CD4-positive, alpha-beta T cell treated with Interleukin-1 beta for 1 hour (primary cell): ENCODE measurements at places on chromosomes 1 and 21.

DNA sequence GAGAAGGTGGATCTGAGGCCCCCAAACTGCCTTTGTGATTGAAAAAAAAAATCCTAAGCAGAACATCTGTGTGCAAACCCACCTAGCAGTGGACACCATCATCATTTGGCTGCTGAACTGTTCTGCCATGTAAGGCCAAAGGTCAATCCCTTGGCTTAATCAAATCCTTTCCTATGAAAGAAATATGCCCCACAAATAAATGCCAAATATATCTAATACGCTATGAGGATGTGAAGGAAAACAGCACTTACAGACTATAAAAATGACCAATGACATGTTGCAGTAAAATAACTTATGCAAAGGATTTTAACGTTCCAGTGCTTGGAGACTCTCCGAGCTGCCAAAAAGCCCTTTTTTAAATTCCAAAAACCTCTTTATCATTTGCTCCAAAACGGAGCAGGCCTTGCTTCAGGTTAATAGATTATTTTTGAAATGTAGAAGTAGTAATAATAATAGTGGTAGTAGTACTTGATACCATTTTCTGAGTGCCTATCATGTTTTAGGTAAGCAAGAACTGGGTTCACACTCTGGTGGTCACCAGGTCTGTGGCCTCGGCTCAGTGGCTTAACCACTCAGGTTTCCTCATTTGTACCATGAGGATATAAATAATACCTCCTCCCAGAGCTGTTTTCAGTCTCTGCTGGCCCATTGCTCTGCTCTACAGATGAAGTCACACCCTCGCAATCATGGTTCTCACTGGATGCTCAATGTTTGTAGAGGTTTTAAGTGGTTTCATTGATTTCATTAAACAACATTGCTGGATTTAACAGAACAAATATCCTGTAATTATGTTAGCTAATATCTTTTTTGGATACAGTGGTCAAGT is 47.9 kb upstream of the EDEM3 start:
- no peak for DNase-seq

DNA sequence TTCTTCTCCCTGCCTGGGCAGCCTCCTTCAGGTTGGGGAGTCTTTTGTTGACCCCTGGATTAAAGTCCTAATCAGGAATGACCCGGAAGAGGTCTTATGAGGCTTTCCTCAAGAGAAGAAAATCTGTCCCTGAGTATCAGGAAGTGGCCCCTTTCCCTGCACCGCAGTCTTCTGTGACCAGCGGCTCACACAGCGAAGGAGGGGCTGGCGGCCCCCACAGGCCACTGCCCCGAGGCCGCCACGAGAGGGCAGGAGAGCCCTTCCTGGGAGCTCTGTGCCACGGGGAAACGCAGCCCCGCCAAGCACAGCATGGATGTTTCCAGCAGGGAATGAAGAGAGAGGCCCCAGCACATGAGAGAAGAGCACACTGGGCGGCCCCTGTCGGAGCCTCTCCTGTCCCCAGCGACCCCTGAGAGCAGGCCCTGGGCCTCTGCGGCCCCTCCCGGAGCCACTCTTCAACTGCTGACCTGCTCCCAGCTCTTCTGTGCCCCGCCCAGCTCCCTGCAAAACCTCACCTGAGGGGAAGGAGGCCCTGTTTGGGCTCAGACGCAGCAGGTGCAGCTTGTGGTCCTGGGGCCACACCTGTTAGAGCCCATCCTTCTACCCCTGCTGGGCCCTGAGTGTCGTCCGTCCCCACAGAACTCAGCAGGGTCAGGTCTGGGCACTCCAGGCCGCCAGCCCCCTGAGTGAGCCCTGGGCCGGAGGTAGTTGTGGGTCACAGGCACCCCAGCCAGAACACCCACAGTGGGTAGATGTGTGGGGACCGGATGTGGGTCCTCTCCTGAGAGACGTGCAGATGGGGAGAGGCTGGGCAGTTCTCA is 4.9 kb upstream of the POFUT2 start:
- peak; percentile 79 for DNase-seq

- DNase-seq: no peak
These were observed 150.0 kb downstream of the NOS1AP start for GRCh38 chr1:162219461-162219860.

DNA sequence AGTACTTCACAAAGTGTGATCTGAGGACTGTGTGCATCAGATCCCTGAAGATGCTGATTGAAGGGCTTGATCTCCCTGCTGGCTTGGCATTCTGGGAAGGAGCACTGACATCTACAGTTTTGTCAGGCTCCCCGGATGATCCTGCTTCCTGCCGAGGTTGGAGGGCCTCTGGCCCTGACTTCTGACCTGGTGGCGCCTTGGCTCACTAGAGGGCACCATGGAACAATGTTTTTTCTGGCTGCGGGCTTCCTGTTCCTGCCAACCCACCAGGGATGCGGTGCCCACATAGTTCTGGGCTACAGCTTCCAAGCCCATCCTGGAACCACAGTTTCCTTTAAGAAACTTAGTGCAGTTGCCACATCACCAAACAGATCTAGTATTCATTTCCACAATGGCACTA is 38.8 kb upstream of the RASAL2 start:
- DNase-seq: no peak

GRCh38 chr1:37851262-37851661 is 8.1 kb downstream of the MTF1 start:
- DNase-seq: no peak

- no peak for DNase-seq
These were observed 62.9 kb downstream of the ADAMTS1 start for GRCh38 chr21:26782331-26782730.

GRCh38 chr1:54836594-54836993 is 35.5 kb upstream of the TTC22 start:
- no peak for DNase-seq

GRCh38 chr21:26782747-26783146 is 62.5 kb downstream of the ADAMTS1 start:
- no peak for DNase-seq

DNA sequence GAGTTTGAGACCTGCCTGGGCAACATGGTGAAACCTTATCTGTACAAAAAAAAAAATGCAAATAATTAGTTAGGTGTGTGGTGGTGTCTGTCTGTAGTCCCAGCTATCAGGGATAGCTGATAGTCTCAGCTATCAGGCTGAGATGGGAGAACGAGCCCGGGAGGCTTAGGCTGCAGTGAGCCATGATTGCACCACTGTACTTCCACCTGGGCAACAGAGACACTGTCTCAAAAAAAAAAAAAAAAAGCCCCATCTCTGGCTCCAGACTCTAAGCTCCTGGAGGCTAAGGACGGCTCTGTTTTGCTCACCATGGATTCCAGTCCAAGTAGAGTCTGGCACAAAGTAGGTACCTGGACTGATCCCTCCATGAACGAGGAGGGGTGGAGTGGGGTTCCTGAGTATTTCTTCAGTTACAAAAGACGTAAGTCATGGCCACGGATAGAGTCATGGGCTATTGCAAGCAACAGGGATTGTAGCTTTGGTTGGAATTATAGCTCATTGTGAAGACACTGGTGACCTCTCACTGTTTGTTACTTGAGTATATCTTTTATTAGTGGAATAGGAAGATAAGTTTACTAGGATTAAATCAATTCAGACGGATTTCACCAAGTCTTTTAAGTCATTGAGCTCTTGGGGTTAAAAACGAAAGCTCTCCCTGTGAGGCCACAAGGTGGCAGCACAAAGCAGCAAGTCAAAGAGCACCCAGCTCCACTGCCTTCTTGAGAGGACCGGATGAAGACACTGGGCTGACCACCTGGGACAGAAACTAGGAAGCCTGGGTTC is 35.6 kb upstream of the TMEM61 start:
- peak; percentile 69 for DNase-seq

GRCh38 chr1:39676948-39677548 is 5.1 kb upstream of the NT5C1A start:
- DNase-seq: no peak

DNA sequence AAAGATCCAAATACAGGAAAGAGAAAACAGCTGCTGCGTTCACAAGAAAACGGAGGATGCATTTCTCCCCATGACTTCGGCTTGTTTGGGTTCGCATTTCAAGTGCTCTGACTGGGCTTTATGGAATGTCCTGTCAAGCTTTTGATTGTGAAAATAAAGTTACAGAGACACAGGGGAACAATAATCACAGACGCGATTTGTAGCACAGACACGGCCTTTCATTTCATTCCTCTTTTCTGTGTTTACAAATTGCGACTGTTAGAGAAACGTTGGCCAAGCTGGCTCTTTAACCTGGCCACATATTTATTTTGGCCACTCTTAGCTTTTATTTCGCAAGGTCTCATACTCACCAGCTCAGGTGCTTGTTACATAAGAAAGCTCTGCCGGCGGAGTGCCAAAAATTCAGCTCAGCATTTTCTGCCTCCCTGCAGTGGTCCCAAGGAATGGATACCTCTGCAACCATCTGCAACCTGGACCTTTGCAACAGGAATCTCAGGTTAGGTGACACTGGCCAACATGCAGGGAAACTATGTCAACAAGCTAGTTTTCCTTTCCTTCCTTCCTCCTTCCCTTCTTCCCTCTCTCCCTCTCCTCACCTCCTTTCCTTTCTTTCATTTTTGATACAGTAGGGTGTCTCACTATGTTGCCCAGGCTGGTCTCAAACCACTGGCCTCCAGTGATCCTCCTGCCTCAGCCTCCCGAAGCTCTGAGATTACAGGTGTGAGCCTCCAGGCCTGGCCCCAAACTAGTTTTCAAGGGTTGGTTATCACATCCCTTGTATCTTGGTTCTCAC is 58.2 kb upstream of the SLC45A1 start:
- DNase-seq: no peak

DNA sequence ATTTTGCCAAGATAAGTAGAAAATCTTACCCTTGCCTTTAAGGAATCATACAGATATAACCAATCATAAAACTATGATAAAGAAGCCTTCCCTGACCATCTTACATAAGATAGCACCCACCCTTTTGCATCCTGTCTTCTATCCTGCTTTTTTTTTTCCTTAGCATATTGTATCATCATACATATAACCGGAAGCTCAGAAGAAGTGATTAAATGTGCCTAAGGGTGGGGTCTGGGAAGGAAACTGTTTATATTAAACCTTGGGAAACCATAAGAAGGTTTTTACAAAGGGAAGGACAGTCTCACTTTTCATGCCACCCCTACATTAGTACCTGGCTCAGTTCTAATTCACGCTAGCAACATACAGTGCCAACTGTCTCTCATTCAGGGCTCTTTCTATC is 66.8 kb downstream of the LUZP1 start:
- DNase-seq: no peak

DNA sequence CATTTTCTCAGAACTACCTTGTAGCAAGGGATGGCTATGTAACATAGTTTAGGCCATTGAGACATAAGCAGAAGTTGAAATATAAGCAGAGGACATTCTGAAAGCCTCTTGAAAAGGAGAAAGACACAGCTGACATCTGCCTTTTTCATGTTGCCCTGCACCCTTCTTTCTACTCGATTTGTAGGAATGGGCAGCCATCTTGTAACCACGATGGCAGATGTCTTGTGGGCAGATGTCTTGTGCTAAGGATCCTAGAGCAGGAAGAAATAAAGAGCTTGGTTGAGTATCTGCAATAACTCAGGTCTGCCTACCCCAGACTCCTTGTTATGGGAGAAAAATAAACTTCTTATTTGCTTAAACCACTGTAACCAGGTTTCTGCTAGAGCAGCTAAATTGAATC is 351.0 kb downstream of the PDE4B start:
- DNase-seq: no peak

- no peak for DNase-seq
These were observed 2.1 kb upstream of the MACO1 start for GRCh38 chr1:25428475-25429166.

GRCh38 chr1:43708002-43708410 is 670 bp downstream of the ST3GAL3 start:
- no peak for DNase-seq

- peak; percentile 37 for DNase-seq
These were observed 120.6 kb downstream of the SPSB1 start for GRCh38 chr1:9413071-9413876.

DNA sequence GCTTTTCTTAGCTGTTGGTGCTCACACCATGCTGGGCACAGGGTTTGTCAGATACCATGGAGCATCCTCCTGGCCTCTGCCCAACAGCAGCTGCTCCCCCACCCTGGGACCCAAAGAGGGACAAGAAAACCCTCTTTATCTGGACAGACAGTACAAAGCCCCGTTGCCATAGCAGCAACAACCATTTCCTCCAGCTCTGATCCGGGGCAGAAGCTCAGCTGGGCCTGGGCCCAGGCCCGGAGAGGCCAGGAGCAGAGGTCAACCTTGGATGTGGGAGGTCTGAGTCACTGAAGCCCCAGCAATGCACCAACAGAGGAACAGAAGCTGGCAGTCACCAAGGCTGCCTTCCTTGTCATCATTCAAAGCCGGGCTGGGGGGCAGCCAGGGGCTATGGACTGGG is 228.4 kb upstream of the POU3F1 start:
- no peak for DNase-seq

DNA sequence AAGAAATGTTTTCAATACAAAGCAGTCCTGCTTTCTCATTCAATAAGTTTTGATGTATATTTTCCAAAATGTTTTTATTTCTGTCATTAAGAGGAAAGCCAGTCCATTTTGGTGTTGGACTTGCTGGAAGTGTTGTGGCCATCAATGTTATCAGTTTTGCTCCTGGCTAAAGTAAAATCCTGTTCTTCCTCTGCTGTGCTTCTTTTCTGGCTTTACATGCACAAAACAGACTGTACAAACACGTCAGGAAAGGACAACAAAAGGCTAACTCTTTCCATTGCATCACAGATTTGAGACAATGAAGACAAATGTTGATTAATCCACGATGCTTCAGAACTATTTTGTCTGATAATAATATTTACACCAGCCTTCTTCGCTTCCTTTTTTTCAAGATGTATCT is 735.4 kb downstream of the LTN1 start:
- DNase-seq: no peak

DNA sequence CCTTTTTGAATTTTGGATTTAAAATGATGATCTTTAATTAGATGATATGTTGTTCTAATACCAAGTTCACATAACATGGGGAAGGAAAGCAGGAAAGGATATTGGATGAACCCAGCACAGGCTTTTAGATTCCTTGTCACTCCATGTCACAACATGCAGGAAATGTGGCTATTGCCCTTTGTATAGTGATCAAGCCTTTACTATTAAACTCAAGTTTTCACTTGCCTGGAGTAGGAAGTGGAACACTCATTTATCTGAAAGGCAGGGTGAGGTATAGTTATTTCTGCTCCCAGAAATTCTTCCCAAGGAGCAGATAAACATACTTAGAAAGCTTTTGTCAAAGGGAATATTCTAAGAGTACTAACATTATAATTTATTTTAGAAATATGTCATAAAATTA is 37.2 kb upstream of the BCAS2 start:
- no peak for DNase-seq

DNA sequence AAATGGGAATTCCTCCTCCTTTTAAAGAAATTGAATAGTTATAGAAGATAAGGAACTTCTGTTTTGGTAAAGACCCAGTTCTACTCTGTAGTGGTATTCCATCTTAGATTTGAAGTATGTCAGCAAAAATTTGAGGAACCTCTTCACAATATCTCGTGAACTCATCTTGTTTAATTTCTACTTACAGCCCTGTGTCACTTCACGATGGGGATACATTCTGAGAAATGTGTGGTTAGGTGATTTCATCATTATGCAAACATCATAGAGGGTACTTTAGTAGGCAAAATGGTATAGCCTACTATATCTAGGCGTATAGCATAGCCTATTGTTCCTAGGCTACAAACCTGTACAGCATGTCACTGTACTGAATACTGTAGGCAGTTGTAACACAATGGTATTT is 36.0 kb downstream of the ALG6 start:
- DNase-seq: no peak
